ENCODE measurements at places on chromosomes 5 and 9.

GRCh38 chr9:83792746-83793145 is 24.8 kb downstream of the GKAP1 start:
- no peak for DNase-seq

DNA sequence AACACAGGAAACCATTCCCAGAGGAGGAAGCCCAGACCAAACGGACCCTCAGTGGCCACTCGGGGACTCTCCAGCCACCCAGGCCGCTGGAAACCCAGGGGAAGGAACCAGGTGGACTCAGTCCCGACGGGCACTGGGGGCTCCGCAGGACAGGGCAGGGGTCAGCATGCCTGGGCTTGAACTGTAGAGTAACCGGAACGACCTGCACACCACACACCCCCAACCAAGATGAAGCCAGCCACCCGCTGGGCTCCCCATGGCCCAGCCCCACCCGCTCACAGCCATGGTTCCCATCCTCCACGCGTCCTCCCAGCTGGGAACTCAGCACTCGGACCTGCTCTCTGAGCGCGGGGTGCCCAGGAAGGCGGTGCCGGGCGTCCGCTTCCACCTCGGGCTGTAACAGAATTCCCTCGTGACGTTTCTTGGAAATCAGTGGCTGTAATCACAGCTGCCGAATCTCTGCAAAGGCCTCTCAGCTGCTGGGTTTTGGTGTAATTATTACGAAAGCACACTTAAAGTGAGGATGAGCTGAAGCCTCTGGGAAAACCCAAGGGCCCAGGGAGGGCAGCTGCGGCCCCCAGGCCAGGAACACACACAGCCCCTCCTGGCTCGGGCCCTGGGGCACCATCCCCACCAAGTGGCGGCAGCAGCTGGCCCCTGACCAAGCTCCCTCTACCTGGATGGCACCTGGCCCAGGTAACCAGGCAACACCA is 13.8 kb downstream of the NACC2 start:
- DNase-seq = no peak

DNA sequence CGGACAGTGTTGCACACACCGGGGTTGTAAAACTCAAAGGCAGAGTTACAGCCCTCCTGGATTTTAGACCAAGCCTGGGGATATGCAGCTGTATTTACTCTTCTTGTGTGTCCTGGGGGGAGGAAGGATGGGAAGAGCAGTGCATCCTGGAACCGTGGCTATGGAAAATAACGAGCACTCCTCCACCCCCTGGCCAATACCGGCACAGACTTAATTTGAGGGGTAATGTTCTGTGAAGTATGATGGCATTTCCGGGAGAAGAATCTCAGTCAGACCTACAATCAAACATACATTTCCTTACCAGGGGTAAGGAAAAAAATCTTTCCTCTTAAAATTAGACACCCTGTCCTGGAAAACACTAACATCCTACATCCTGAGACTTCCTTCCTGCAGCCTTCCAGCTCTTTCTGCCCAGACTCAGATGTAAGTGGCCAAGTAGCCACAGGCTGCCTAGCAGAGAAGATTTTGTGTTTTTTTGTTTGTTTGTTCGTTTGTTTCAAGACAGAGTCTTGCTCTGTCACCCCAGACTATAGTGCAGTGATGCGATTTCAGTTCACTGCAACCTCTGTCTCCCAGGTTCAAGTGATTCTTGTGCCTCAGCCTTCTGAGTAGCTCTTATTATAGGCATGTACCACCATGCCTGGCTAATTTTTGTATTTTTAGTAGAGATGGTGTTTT is 11.0 kb upstream of the ERMP1 start:
- DNase-seq = no peak

DNA sequence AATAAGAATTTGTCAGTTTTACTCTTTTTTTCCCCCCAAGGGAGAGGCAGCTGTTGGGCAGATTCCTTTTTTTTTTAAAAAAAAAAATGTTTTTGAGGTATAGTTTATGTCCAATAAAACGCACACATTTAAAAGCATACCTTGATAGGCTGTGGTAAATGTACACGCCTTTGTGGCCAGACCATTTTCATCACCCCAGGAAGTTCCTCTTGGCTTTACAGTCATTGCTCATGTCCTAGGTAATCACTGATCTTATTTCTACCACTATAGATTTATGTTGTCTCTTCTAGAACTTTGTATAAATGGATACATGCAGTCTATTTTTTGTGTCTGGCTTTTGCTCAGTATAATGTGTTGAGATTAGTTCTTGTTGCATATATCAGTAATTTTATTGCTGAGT is 9.8 kb downstream of the SUB1 start:
- no peak for DNase-seq

DNA sequence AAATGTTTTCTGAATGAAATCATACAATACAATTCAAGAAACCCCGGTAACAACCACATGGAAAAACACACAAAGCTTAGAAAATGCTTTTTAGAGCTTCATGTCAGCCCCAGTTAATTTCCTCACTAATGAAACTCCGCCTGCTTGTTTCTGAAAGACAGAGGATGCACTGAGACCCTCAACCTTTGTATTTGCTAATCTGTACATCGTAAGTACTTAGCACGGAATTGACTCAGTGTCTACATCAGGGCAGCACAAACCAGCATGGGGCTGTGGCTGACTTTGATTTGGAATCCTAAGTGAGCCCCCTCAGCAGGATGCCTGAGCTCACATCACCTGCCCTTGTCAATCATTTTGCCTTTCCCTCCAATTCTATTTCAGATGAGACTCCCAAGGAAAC is 499.1 kb upstream of the MPDZ start:
- DNase-seq = no peak

GRCh38 chr5:72459089-72459661 is 48.0 kb downstream of the ZNF366 start:
- no peak for DNase-seq

GRCh38 chr5:76849419-76850291 is at the start of gene S100Z:
Gene S100Z, plus strand, starts transcription at chr5:76850014. Its CDS starts 25,346 bp downstream, at chr5:76875360.
- no peak for DNase-seq
